ENCODE measurements at places on chromosomes 6 and 20.
A peak's percentile ranks its signal among the peaks of the same experiment; 100 is the strongest.

- no peak for DNase-seq
Measured at GRCh38 chr6:137307163-137307854, 88.1 kb upstream of the IFNGR1 start.

GRCh38 chr20:23337312-23337711, 13.3 kb upstream of the NXT1 start:
- no peak for DNase-seq

DNA sequence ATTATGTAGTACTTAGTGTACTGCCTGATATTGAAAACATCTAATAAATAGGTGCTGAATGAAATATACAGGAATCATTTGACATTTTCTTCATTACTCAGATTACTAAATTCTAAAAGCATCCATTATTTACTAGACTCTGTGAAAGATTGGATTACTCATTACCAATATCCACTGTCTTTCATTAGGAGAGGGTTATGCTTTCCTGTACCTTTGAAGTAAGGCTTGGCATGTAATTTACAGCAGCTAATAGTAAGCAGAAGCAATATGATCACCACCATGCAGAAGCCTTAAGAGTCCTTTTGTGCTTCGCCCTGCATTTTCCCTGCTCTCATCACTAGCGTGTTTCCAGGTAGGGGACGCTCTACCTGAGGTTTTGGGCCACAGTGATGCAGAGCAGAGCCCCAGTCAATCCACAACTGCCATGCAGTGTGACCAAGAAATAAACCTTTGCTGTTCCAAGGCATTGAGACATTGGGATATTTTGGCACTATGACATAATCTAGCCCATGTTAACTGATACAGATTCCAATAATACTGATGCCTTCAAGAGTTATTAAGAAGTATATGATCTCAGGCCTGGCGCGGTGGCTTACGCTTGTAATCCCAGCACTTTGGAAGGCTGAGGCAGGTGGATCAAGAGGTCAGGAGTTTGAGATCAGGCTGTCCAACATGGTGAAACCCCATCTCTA, 502.8 kb upstream of the MARCKS start:
- DNase-seq: no peak

- no peak for DNase-seq
Measured at GRCh38 chr20:24560571-24561491, 91.4 kb downstream of the SYNDIG1 start.

GRCh38 chr6:3280091-3280490, 21.3 kb downstream of the PSMG4 start:
- no peak for DNase-seq

GRCh38 chr20:29873946-29874345, 1383.5 kb upstream of the DEFB115 start:
- peak; percentile 49 for DNase-seq

DNA sequence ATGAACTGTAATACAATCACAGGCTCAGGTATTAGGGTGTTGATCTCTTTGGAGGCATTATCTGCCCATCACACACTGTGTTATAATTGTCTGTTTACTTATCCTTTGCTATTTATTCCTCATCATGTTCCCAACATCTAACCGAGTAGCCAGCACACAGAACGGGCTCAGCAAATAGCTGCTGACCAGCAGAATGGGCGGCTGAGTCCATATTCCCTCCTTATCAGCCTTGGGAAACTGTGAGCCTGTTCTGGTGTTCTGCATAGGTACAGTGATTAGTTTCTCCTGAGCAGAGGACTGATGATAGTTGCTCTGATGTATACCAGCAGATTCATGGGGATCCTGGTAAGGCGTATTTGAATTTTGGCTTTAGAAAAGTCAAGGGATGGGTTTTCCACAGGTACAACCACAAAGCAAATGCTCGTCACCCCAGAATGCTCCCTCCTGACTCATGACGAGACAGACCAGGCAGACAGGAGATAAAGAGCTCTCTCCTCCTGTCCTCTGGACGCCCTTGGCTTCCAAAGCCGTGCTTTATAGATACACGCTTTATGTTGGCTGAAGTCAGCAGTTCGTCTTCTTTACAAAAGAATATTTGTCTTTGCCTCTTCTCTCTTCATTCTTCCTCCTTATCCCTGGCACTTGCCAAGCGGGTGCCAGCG, 166.7 kb downstream of the TTLL2 start:
- DNase-seq: no peak

- DNase-seq: no peak
Measured at GRCh38 chr20:36656733-36657132, 10.7 kb upstream of the SLA2 start.

DNA sequence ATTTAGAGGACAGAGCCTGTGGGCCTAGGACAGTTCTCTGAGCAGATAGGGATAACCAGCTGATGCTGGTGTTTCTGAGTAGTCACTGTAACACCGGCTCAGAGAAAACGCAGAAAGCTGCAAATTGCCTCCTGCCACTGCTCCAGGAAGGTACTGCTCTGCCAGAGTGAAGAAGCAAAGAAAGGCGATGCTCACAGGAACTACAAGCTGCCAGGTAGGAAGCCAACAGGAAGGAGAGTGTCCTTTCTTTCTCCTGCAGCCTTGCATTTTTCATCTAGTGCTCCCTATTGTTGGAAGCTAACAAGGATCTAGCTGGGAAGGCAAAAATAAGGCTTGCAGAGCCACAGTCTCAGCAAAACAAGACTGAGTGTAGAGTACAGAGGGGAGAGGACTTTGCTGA, 70.7 kb upstream of the RAB32 start:
- DNase-seq: no peak

- DNase-seq: no peak
Measured at GRCh38 chr20:63315240-63315689, 22.3 kb downstream of the COL20A1 start.

- DNase-seq: no peak
Measured at GRCh38 chr6:22147921-22148776, 148.7 kb downstream of the PRL start.

- no peak for DNase-seq
Measured at GRCh38 chr20:62186096-62186426, 3.2 kb downstream of the MTG2 start.

DNA sequence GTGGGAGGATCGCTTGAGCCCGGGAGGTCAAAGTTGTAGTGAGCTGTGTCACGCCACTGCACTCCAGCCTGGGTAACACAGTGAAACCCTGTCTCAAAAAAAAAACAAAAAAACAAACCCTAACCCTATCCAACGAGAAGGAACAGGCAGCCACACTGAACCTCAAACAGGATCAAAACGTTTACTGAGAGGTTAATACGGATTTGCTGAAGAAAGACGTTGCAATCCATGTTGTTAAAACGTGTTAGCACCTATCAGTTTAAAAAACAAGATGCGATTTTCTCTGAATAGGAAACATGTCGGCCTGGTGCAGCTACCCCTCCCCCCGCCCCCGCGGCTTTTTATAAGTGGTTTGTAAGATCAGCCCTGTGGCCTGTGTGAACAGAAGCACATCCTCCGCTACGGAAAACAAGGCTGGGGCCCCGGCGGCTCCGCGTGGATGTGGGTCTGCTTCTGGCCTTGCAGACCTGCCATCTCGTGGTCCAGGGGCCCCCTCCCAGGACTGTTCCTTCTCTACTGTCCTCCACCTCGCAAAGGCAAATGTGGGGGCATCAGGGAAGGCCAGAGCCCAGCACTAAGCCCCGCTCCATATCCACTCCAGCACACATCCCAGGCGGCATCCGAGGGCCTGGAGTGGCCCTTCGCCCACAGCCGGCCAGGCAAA, 11.4 kb downstream of the SLC2A4RG start:
- DNase-seq: no peak

DNA sequence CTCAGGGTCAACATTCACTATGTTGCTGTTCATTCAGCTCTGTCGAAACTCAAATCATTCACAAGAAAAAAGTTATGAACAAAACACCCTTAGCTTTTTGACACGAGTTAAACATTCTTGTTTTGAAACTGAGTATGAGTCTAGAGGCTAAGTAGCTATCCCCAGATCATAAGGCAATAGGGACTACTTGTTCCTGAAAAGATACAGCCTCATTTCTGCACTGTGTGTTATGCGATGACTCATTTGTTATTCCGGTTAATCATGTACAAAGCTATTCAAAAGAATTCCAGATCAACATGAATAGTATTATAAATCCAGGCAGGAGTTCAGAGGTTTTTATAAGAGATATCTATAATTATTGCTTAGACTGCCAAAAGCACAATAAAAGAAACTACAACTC, 908.0 kb downstream of the QKI start:
- no peak for DNase-seq

GRCh38 chr6:161168281-161168891, 105.5 kb downstream of the AGPAT4 start:
- peak; percentile 76 for DNase-seq

GRCh38 chr6:64141680-64142079, 506.1 kb downstream of the PHF3 start:
- DNase-seq: no peak

DNA sequence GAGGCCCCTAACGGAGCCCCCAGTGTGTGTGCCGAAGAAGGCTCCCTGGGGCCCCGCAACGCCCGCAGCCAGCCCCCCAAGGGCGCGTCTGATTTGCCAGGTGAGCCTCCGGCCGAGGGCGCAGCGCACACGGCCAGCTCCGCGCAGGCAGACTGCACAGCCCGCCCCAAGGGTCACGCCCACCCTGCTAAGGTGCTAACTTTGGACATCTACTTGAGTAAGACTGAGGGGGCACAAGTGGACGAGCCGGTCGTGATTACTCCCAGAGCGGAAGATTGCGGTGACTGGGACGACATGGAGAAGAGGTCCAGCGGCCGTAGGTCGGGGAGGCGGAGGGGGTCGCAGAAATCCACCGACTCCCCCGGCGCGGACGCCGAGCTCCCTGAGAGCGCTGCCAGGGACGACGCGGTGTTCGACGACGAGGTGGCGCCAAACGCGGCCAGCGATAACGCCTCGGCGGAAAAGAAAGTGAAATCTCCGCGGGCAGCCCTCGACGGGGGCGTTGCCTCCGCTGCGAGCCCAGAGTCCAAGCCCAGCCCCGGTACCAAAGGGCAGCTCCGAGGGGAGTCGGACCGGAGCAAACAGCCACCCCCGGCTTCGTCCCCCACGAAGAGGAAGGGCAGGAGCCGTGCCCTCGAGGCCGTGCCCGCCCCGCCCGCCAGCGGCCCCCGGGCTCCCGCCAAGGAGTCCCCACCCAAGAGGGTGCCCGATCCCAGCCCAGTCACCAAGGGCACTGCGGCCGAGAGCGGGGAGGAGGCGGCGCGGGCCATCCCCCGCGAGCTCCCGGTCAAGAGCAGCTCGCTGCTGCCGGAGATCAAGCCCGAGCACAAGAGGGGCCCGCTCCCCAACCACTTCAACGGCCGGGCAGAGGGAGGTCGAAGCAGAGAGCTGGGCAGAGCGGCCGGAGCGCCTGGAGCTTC, 117.0 kb downstream of the RTN4IP1 start:
- peak; percentile 92 for DNase-seq

DNA sequence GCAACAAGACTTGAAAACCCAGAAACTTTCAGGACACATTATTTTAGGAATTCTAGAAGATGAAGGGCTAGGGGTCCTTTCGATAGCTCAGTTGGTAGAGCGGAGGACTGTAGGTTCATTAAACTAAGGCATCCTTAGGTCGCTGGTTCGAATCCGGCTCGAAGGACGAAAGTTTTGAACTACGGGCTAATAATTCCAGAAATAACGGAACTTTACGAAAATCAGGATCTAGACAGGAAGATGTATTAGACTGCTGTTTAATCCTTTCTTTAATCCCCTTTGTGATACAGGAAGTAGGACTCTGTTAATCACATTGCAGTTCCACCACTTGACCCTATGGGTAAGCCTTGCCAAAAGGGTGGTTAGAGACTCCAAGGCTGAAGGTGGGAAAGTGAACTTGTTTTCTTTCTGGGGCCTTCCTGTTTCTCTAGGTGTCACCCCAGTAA, 21.2 kb upstream of the ABT1 start:
- DNase-seq: no peak

DNA sequence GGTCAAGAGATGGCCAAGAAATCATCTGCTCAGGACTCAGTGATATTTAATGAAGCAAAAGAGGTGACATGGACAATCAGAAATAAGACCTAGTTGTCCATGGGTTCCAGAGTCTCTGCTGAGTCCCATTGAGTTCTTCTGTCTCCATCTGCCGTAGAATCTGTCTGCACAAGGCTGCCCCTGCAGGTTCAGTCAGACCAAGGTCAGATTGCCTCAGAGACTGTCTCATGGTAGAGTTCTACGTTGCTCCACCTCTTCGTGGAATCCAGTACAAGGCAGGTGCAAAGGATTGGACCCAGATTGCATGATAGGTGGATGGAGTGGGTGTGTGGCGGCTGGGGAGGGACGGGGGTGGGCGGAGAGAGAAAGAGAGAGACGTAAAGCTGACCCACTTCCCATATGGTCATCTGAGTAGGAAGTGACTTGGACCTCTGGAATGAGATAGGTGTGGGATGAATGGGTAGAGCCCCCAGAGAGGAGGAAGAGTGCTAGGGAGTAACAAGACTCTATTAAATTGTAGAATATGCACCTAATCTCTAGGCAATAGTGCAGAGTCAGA, 75.3 kb downstream of the SOBP start:
- no peak for DNase-seq

- DNase-seq: no peak
Measured at GRCh38 chr6:43454290-43454695, 1.1 kb downstream of the DLK2 start.

GRCh38 chr6:132188556-132189264, 212.6 kb downstream of the MOXD1 start:
- DNase-seq: no peak

DNA sequence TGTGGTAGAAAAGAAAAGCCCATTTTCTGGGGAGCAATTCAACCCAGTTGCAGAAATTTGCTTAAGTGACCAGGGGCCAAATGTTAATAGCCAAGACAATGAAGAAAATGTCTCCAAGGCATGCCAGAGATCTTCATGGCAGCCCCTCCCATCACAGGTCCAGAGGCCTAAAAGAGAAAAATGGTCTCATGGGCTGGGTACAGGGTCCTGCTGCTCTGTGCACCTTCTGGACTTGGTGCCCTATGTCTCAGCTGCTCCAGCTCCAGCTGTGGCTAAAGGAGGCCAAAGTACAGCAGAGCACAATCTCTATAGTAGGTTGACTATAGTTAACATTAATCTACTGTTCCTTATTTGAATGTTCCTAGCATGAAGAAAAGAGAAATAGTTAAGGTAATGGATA, 44.7 kb downstream of the FRK start:
- peak; percentile 49 for DNase-seq

GRCh38 chr6:33344701-33345697, 27.5 kb upstream of the ZBTB22 start:
- no peak for DNase-seq

DNA sequence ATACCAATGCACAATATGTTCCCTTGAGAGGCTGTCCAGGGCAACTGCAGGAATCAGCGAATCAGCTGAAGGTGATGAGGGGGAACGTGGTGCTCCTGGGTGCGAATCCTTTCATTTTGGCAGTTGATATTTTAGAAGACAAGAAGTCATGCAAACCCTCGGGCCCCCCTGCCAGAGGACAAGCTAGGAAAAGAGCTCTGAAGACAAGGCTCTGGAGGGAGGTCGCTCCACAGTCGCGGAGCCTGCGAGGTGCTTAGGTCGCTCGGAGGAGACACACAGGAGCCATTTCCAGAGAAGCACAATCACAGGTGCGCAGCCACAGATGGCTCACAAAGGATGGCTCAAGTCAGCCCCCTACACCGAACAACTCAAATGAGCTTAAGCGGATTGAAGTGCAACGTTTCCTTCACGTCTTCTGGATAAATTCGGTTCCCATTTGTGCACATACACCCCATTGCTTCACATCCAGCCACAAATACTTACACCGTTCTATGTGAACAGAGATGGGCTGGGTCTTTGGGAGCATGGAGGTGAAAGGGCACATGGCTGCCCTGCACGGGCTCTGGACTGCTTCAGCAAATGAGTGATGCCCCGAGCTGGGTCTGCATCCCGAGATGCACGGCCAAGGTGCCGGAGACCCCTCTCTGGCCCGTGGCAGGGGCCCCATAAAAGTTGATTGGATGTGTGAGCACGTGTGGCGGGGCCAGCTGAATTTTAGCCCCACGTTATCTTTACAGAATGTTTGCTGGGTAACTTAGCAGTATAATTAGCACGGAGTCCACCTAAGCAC, 286.3 kb downstream of the TAF4 start:
- DNase-seq: no peak
